ENCODE measurements at places on chromosomes 7 and 10. TPM values are rescaled to one million over a fixed set of nuclear protein-coding genes. Genes with fewer than 3 reads are reported as not detected.

- no peak for DNase-seq
Measured at GRCh38 chr10:80540981-80541750, 3.5 kb downstream of the SH2D4B start.

DNA sequence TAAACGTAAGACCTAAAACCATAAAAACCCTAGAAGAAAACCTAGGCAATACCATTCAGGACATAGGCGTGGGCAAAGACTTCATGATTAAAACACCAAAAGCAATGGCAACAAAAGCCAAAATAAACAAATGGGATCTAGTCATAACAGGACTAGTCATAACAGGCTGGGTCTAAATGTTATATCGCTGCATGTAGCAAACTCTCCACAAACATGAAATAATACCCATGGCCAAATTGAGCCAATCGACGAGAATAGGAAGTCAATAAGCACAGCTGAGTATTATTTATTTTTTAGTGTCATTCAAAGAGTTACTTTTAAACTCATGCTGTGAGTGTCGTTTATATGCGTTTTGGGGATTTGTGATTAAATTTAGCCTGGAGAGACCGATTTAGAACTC is 225.1 kb downstream of the TFEC start:
- no peak for DNase-seq

DNA sequence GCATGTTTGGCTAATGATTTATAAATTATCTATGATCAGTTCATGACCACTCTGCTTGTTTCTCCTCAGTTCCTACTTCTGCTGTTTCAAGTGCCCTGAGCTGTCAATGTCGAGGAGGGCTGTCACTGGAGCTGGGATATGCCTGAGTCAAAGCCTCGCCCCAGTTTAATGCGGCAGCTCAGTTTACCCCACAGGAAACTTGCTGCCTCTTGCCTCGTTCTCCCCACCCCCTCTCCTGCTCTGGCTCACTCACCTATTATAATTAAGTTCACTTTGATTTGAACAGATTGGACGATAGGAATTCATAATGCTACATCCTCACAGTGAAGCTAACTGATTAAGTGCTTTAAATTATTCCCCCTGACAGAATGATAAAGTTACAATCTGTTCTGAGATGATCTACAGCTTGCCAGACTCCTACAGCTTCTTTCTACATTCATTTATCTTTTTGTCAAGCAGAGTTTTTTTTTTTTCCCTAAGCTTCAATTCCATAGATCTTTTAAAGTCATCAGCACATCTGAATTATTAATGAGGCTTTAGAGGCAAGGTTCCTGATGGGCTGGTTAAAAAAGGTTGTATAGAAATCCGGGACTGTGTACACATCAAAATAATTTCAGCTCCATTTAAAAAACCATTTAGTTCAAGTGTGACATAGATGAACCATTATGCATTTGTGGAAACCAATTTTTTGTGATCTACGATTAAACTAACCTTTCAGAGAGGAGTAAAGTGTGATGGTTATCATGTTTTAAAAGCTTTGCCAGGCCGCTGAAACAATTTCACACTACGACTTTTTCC is 758.3 kb downstream of the KCNMA1 start:
- DNase-seq, result no peak

GRCh38 chr7:131921016-131921415 is 364.6 kb upstream of the PODXL start:
- no peak for DNase-seq

GRCh38 chr10:122494833-122495232 is 33.5 kb downstream of the HTRA1 start:
- peak; percentile 46 for DNase-seq

- DNase-seq, result no peak
Measured at GRCh38 chr7:48295296-48295971, 124.2 kb downstream of the ABCA13 start.

DNA sequence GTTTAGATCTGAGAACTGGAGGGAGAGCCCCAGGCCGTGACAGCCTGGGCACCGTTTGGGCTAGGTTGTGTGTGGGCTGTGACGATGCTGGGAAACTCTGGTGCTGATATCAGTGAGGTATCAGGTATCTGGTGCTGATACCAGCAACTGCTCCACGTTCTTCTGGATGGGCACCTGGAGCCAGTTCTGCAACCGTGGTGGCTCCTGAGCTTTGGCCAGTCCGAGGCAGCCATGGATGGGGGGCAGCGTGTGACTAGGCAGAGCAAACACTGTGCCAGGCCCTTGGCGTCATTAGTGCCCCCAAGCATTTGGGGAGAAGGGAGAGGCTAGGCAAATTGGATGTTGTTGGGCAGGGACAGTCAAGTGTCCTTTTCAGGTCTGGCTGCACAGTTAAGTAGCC is 57.9 kb downstream of the ZNF467 start:
- DNase-seq, result no peak

- DNase-seq, result no peak
Measured at GRCh38 chr7:32774541-32774951, 117.0 kb downstream of the KBTBD2 start.

GRCh38 chr7:156842740-156843140 is 50.2 kb downstream of the LMBR1 start:
- DNase-seq, result no peak

DNA sequence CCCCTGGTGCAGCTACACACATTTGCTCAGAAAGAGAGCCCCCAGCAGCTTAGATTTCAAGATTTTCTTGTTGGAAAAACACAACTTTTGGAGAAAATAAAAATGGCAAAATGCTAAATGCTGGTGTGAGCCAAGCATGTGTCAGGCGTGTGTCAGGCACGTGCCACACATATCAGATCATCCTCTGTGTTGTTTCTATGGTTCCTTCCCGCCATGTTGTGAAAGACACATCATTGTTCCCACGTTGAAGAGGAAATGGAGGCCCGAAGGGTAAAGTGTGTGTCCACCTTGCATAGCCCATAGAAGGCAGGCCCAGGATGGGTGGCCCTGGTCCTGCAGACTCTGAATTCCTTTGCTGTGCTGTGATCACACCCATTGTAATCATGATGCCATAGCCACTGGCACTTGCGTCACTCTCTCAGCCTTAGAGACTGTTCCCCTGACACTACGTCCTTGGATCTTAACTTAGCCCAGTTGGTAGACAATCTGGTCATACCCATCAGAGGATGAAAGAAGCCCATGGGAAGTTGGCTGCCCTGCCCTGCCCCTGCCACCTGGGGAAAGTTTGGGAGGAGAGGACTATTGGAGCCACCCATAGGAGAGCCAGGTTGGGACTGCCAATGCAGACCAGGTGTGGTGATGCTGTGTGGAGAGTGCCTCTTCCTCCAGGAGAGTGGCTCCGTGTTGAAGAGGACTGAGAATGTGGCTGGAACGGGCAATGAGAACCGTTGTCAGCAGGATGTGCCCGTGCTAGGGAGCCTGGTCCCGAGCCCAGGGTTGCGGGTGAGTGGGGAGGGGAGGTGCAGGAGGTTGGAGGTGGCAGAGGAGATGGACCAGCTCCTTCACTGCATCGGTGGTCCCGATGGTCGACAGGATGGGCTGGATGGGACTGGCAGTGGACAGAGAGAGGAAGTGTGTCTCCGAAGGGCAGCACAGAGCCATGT is 65.6 kb upstream of the IGFBP3 start:
- DNase-seq, result no peak

DNA sequence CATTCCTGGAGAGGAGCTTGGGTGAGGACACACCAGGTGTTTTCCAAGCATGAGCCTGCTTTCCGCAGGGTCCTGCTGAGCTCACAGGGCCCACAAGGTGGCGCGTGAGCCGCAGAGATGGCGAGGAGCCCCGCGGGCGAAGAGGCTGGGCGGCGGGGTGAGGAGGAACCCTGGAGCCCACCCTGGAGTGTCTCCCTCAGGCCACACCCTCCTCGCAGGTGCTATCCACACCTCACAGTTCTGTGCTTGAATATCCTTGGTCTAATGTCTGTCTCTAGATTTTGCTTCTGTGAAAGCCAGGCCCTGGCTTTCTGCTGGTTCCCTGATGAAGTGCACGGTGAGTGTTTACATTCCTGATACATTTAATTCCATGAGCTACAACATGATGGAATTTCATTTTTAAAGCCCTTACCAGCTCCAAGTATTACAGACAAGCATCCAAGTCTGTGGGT is 433.6 kb downstream of the ACTR3B start:
- DNase-seq, result peak; percentile 15

DNA sequence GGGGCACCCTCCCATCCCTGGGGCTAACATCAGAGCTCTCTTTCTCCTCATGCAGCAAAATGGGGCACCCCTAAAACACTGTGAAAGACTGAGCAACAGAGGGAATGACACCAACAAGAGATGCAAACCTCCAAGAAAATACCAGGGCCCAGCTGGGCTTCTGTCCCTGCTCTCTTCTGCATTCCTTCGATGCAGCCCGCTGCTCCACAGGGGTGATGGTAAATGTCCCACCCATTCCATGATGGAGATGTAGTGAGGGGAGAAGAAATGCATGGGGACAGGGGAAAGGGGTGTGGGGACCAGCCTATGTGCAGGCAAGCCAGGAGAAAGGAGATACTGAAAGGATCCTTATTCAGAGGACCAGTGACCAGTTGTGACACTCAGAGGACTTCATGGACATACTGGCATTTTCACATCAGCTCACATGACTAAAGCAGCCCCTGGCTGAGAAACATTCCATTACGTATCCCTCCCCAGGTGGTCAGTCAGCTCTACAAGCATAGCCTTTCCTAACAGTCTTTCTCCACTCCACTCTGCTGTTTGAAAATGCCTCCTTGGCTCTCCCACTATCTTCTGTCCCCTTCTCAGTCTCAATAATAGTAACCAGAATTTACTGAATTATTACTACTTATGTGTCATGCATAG is 13.3 kb downstream of the SORBS1 start:
- DNase-seq, result no peak

DNA sequence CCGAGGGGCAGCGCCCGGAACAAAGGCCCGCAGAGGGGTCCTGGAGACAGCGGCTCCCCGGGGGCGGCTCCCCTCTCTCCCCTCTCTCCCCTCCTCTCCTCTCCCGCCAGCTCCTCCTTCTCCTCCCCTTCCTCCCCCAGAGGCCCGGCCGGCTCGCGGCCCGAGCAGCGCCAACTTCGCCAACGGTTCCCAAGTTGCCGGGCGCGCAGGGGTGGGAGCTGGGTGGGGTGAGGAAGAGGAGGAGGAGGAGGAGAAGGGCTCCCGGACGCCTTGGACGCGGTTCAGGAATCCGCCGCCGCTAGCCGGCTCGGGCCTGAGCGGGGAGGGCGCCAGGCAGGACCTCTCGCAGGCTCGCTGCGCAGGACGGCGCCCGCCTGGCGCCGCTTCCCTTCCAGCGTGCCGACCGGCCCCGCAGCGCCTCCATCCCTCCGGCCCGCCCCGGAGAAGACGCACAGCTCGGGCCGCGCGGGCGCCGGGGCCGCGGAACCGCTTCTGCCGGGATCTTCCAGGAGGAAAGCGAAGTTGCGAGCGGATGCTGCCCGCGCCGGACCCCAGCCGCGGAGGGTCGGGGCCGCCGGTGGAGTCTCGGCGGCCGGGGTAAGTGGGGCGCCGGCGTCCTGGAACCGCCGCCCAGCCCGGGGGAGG is at the start of gene CHST3:
Gene CHST3, plus strand, starts transcription at position 298 of the 645 bp plus-strand sequence. CDS start 41,448 bp downstream, outside the sequence.
- peak; percentile 83 for DNase-seq

DNA sequence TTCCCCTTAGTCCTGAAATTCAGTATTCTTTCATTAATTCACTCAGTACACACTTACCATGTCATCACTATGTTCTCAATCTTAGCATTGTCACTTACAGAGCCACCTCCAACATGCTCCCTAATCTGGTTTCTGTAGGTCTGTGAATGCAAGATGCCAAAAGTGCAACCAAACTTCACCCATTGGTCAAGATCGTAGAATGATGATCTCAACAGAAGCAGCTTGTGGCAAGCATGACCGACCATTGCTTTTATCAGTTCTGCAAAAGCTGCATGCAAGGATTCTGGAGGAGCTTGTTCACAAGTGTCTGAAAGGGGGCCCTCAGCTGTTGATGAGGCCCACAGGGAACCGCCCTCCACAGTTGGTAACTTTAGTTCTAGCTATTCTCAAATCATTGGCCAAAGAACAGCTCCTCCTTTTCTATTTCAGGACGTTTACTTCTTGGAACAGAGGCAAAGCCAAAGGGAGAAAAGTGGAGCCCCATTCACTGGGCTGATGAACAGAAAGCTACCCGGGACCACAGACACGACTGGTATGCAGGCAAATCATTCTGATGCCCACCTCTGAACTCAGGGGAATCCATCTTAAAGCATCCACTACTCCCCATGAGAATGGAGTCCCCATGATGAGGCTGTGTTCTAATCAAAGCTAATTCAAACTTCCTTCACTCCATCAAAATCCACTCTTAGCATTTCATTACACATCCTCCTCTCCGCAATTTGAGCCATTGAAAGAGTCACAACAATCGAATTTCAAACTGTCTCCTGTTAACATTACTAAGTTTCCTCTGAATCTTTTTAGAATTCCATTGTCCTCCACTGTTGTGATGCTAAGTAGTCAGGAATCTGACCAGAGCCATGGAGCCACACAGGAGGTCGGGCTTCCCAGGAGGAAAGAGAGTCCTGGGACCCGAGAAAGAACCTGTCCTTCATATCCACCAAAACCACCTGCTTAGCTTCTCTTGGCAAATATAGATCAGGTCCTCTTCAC is 13.9 kb downstream of the GRB10 start:
- no peak for DNase-seq

DNA sequence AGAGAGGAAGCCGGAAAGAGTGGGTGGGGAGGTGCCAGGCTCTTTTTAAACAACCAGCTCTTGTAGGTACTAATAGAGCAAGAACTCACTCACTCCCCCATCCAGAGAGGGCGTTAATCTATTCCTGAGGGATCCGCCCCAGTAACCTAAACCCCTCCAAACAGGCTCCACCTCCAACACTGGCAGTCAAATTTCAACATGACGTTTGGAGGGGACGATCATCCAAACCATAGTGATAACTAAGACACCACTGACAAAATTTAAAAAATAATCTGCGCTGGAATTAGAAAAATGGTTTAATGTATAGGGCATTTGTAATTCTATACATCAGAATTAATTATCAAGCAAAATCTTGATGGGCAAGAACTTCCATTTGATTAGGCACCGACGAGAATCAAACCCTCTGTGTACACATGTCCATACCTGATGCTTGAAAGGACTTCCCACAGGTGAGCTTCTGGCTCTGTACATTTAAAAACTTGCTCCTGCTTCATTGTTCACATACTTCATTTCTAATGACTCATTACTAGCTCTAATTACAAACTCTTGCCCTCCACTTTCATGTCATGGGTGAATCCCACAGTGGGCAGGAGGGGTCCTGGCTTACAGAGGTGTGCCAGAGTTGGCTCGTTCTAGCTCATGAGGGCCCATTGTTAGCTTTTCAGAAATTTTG is 20.6 kb upstream of the KDM7A start:
- DNase-seq, result no peak

DNA sequence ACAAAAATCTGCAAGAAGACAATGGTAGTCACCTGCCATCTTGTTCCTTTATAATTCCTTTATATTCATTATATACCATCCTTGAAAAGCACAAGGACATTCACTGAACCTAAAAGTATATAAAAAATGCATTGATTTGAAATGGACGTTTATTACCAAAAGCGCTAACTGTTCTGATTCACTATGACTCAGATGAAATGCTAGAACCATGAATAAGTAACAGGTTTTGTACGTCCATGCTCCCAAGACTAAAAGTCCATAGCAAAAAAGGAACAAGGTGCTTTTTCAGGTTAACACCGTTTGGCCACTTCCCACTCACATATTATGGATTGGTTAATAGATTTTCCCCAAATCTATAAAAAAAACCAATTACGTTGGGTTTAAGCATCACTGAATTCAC is 109.4 kb downstream of the PPP1R17 start:
- no peak for DNase-seq

Gene GATA3
- not detected for total RNA-seq

Gene CNNM1
- 1.5 TPM for total RNA-seq

Gene BHLHA15
- 1.6 TPM for total RNA-seq

Gene OLAH
- total RNA-seq, result 2.2 TPM

Gene CFTR
- under 0.01 TPM for total RNA-seq

Gene PPIF
- total RNA-seq, result 12.6 TPM

Gene NOS3
- 24.1 TPM for total RNA-seq

Gene C10orf105
- total RNA-seq, result not detected

Gene BLNK
- 3.9 TPM for total RNA-seq

Gene PON3
- total RNA-seq, result not detected

Measured in uterus (tissue), 4 donors.